Ovary (tissue), 10 donors: ENCODE measurements at places on chromosomes 12 and 14.

- no peak for DNase-seq
Observed at GRCh38 chr14:35533357-35534207, at the start of gene INSM2. INSM2 (plus strand) TSS chr14:35534164; CDS start chr14:35534253, 89 bp downstream.

DNA sequence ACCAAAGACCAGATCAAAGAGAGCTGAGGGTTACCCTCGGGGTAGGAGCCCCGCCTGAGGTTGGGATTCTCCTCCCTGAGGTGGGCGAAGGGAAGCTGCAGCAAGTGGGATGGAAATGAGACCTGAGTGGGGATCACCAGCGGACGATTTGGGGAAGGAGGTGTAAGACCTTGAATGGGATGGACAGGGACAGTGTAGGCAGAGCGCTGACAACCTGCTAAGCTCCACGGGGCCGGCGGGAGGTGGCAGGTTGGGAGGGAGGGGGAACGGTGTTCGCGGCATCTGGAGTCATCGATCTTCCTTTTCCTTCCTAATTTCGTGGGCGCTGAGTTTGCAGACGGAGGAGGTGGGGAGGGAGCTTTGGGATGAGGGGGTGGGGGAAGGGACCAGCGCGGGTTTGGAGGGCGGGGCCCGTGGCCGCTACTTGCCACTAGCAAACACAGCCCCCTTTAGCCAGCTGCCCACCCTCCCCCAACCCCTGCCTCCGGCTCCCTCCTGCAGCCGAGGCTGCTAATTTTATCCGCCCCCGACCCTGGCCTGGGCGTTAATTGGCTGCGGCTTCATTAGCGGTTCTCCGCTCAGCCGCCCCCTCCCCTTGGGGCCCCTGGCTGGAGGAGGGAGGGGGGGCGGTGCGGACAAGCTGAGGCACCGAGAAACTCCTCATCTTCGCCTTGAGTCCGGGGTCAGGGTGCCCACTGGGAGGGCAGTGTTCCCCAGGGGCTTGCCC is 2.8 kb upstream of the SHMT2 start:
- no peak for DNase-seq

DNA sequence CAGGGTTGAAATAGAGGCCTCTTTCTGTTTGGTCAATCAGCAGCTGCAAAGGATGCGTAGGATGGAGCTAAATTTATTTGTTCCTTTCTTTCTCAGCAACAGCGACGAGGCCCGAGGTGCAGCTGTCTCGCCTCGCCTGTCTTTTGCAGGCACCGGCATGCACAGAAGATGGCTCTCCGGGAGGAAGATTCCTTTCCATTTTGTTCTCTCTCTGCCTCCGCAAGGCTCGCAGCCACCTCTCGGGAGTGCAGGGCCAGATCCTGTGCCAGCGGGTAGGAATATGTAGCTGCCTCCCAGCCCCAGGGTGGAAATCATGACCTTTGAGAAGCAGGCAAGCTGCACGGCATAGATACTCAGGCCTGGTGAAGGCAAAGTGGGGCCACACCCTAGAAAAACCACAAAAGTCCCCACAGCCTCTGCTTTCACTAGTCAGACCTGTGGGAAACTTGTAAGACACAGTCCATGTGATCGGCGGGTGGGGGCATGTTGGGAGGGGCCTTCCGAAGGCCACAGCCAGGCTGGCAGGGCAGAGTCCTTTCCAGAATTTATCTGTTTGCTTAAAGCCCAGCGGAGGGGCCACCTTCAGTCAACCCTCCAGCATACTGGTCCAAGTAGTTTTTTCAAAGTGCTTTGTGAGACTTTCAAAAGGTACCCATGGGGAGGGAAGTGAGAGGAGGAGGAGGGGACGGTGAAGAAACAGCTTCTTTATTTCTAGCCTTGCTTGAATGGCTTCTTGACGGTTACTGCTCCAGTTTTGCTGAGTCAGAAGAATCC is at the start of gene MAP1LC3B2:
Gene MAP1LC3B2 (plus strand): TSS at position 220 of the 774 bp plus-strand sequence. CDS start 16,562 bp downstream, outside the sequence.
- DNase-seq: peak; percentile 51

DNA sequence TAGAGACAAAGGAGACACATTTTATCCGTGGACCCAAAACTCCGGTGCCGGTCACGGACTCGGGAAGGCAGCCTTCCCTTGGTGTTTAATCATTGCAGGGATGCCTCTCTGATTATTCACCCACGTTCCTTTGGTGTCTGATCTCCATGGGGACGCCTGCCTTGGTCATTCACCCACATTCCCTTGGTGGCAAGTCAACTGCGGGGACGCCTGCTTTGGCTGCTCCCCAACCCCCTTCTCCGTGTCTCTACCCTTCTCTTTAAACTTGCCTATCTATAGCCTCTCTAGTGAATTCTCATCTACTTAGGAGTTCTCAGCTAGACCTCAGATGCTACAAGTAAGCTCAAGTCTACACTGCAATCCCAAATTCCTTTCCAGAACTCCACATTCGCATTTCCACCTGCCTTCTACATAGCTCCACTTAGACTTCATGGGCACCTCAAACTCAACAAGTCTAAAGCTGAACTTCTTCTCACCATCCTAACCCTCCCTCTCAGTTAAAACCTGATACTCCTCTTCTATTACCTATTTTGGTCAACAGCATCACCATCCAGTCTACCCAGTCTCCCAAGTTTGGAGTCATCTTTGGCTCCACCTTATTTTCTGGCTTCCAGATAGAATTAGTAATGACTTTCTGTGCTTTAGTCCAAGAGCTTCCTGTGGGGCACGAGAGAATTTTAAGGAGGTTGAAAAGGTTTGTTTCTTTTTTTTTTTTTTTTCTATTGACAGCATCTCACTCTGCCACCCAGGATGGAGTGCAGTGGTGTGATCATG is 14.4 kb downstream of the SPTLC2 start:
- DNase-seq: no peak

GRCh38 chr14:102654298-102654697 is 61.8 kb downstream of the RCOR1 start:
- DNase-seq: no peak

DNA sequence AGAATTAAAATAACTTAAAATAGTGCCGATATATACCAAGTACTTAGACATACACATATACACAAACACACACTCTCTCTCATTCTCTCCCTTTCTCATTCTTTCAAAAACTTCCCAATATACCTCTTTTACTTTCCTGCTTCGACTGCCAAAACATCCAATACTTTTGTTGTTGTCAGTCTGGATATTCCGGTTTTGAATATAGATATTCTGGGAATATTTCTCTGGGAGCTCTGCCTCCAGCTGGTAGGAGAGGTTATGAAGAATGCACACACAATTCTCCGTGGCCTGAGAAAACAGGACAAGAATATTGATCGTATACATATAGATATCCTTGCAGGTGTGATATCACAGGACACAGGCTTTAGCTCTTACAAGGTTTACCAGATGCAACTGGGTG is 66.6 kb upstream of the YARS2 start:
- DNase-seq: no peak

DNA sequence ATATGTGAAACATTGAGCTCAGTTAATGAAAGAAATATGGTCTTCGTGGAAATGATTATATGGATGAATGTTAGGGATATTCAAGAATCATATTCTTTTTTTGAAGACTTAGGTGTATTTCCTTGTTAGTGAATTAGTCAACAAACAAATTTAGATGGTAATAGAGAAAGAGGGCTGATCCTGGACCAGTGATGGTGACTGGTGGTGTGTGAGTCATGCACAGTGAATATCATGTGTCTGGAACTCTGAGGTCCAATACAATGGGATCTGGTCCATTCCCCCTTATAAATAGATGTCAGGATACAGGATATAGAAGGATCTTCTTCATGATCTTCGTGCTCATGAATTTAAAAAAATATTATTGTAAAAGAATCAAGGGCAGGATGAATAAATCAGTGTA is 64.4 kb upstream of the RTL1 start:
- DNase-seq: no peak

DNA sequence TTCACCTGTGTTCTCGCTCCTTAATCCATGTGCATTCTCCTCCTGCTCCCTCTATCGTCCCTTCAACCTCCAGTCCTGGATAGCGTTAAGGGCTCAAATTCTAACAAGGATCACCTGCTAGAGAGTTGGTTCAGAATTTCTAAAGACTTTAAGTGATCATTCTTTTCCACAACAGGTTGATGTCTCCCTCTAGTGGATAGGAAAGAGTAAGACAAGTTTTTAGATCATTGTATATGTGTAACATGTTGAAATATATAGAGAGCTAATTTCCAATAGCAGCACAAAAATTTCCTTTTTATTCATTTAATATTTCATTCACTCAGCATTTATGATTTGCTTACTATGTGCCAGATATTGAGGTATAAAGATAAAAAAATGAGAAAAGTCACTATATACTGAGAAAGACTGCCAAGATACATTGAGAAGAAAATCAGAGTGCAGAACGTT is 9.3 kb upstream of the ESR2 start:
- no peak for DNase-seq

GRCh38 chr12:84954415-84954814 is 41.8 kb upstream of the SLC6A15 start:
- no peak for DNase-seq

GRCh38 chr12:62603061-62603810 is 136.6 kb downstream of the MON2 start:
- DNase-seq: peak; percentile 90

DNA sequence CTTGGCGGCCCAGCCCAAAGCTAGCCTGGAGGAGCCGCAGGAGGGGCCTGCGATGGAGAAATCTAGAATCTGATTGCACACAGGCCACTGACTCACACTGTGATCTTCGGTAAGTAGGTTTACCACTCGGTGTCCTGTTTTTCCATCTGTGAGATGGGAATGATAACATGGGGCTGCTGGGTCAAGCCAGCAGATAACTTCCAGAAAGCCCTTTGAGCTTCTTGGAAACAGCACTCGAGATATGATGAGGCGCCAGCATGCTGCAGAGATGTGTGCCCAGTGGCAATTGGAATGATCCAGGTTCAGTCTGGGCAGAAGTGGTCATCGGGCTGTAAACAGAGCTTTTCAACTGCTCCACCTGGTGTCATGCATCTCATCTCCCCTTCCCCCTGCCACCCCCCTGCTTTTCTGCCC is 771.3 kb upstream of the TBX3 start:
- no peak for DNase-seq

DNA sequence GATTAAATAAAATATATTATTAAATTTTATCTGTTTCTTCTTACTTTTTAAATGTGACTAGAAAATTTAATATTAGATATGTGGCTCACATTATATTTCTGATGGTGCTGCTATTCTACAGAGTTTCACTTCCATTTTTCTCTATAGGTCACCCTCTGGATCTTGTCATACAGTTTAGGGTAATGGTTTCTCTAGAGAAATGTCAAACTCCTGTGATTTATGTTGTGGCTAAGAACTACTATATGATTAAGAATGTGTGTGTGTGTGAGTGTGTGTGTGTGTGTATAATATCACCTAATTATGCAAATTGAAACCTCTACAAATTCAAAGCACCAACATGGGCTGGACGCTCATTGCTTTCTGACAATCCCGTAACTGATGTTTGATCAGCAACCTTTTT is 325.9 kb downstream of the ADAMTS20 start:
- no peak for DNase-seq

DNA sequence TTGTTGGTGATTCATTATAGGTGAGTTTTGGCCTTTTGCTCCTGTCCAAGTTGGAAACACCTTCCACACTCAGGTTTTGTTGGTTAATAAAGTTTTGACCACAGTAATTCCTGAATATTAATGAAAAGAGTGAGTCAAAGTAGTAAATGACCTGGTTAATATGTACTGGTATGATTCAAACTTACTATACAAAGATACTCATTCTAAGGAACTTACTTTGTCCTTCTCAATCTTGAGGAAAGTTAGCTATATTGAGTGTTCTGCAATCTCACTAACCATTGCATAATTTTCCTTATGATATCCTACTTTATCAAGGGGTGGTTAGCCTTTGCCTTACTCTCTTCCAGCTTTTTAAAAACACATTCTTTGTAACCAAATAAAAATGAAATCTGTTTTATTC is 20.9 kb upstream of the HECTD1 start:
- DNase-seq: no peak

GRCh38 chr12:10697156-10697555 is 23.3 kb upstream of the STYK1 start:
- DNase-seq: no peak
